ENCODE measurements at places on chromosomes 3 and 15.

- DNase-seq, result no peak
Observed at GRCh38 chr3:194705761-194706160, 20.1 kb downstream of the FAM43A start.

GRCh38 chr3:107660306-107660976 lies 137.7 kb downstream of the BBX start:
- peak; percentile 85 for DNase-seq

- DNase-seq, result no peak
Observed at GRCh38 chr3:22691856-22692628, 511.1 kb upstream of the UBE2E2 start.

DNA sequence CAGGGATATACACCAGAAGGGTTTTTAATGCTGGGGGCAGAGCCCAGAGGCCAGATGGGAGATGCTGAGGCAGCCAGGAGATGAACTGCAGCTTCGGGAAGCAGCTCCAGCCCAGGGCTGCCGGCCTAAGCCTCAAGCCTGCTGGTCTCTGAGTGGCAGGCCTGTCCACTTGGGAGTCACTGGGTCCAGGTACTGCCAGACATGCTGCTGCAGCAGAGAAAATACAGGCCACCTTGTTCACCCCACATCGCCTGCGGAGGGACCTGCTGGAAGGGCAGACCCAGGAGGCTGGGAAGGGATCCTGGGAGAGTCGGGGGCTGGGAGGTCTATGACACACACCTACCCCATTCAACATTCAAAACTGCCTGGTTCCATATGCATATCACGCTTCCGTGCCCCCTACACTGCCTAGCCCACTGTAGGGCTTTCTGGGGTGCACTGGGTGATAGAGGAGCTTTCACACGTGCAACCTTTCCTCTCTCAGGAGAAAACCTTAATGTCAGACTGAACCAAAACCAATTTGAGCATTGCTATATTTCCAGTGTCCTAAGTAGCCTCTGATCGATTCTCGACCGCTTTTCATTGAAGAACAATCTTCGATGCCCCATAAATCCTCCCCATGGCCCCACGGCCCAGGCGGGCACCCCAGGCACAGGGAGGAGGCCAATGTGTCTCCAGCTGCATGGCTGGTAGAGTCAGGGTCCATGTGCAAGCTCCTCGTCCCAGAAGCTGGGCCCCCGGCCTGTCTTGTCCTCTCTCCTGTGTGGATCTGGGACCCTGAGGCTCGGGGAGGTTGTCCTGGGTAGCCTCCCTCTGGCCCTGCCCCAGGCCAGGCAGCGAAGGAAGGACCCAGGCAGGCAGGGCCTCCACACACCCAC lies 147.4 kb downstream of the ATP10A start:
- no peak for DNase-seq

- no peak for DNase-seq
Observed at GRCh38 chr3:39435006-39435748, 28.7 kb downstream of the RPSA start.

DNA sequence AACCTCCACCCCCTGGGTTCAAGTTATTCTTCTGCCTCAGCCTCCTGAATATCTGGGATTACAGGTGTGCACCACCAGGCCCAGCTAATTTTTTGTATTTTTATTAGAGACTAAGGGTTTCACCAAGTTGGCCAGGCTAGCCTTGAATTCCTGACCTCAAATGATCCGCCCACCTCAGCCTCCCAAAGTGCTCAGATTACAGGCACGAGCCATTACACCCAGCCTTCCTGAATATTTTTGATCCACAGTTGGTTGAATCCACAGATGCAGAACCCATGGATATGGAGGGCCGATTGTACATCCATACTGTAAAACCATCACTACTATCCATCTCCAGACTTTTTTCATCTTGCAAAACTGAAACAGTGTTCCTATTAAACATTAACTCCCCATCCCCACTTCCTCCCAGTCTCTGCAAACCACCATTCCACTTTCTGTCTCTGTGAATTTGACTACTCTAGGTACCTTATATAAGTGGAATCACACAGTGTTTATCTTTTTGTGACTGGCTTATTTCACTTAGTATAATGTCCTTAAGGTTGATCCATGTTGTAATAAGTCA lies 8.2 kb upstream of the TMEM62 start:
- DNase-seq, result no peak

- peak; percentile 18 for DNase-seq
Observed at GRCh38 chr3:172787746-172788145, 37.2 kb downstream of the ECT2 start.

GRCh38 chr3:171648069-171648468 lies 162.2 kb downstream of the PLD1 start:
- DNase-seq, result no peak

GRCh38 chr3:130341882-130342281 lies 3.6 kb upstream of the COL6A5 start:
- no peak for DNase-seq
